ENCODE measurements at places on chromosomes 12 and 14.

GRCh38 chr12:75994069-75994740 lies 37.4 kb downstream of the PHLDA1 start:
- no peak for DNase-seq

DNA sequence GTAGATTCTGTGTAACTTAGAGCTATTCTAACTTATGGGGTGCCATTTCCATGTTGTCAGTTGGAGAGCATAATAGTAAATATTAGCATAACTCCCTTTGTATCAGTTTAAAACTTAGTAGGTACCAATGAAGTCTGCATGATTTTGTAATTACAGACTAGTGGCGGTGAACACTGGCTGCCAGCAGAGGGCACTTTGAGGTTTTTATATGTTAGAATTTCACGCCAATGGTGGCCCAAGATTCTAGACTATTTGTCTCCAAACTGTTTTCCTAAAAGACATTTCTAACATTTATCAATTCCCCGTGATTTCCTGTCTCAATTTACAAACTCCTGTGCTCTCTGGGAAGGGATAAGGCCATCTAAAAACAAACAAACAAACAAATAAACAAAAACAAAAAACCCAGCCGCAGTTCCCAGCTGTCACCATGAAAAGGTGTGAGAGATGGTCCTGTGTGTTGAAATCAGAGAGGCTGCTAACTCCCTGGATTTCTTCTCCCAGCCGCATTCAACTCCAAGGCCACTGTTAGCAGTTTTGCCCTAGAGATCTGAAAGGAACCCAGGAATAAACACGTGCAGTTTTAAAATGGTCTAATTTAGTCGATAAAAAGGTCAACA lies 57.6 kb downstream of the BRMS1L start:
- DNase-seq, result no peak

DNA sequence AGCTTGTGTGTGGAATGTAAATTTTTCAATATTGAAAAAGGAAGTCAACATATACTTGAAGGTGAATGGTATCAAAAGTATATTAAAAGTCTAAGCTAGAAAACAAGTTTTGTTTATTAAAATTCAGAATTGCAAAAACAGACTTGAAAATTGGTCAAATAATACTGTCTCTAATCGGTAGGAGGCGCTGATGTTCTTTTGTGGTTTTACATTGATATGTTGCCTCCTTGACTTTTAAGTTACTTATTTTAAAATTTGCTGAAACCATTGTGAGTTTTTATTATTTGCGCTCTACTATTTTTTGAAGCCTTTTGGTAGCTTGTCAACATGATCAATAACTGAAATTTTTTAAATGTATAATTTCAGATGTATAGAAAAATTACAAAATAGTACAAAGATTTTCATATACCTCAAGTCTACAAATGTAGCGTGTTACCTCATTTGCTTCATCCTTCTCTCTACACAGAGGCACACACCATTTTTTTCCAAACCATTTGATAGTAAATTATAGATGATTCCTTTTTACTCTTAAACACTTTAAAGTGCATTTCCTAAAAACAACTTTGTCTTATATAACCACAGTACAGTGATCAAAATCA lies 6.9 kb downstream of the RTRAF start:
- no peak for DNase-seq

DNA sequence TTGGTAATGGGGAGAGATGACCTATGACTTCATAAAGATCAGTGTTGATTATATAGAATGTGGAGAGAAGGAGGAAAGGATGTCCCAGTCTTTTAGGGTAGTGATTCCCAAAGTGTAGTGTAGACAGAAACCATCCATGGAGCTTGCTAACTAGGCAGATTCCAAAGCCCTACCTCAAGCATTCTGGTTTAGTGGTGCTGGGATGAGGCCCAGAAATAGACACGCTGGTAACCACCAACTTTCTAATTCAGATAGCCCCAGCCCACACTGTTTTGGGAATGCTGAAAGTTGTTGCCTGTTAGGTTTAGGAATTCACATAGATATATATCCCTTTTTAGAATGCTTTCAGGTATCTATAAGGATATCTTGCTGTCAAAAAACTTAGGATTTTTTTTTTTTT lies 69.2 kb downstream of the STAB2 start:
- no peak for DNase-seq

GRCh38 chr12:27946421-27946820 lies 26.1 kb downstream of the PTHLH start:
- no peak for DNase-seq

DNA sequence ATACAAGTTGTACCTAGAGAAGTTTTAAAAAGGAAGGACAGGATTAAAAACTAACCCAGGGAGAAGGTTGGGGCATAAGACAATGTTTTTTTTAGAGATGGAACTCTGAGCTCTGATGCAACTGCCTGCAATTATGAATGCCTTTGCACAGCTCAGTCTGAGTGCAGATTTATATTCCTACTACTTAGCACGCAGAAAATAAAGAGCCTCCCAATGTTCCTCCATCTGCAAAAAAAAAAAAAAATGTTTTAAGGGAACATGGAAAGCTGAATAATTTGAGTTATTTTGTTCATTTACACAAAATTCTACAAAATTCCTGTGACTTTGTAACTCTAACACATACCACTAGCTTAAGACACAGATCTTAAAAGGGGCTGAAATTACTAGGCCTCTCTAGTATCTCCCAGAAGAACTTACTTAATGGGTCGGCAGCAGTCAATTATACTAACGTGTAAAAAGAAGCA lies 15.7 kb downstream of the CLIP1 start:
- no peak for DNase-seq

- no peak for DNase-seq
Observed at GRCh38 chr12:100498141-100498540, 24.5 kb downstream of the NR1H4 start.

DNA sequence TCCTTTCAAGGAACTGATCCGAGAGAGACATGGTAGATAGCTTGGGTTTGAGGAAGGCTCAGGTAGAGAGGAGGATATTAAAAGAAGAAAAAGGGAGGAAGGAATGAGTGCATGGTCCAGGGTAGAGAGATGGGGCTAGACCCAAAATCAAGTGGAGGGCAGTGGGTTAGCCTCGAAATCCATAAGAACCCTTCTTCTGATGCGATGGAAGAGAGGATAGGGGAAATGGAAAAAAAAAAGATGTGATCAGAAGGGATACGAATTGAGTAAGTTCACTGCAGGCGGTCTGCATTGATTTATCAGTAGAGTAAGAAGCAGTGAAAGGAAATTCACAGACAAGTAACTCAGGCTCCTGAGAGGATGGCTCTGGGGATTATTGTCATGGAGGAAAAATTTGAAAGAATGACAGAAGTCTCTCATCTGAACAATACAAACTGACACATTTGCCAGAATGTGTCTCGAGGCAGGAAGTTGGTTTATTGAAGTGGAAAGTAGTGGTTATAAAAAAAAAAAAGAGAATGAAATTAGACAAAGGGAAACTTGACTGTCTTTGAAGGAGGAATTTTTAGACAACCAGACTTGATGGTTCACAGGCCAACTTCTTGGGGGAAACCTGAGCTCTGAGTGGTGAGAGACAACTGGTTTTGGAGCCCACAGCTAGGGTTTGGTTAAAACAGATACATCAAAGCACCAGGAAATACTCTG lies 10.2 kb downstream of the PPFIBP1 start:
- no peak for DNase-seq

- peak; percentile 47 for DNase-seq
Observed at GRCh38 chr14:100067971-100068959, 3.0 kb downstream of the EVL start.

DNA sequence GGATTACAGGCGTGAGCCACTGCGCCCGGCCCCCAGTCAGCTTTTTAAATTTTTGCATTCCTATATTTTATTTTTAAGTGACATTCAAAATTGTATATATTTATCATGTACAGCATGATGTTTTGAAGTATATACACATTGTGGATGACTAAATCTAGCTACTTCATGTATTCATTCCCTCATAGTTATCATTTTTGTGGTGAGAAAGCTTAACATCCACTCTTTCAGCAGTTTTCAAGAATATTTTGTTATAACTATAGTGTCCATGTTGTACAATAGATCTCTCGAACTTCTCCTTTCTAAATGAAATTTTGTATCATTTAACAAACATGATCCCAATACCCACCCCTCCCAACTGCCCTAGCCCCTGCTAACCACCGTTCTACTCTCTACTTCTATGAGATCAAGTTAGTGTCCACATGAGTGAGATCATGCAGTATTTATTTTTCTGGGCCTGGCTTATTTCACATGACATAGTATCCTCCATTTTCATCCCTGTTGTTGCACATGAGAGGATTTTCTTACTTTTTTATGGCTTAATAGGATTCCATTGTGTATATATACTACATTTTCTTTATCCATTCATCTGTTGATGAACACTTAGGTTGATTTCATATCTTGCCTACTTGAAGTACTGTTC lies 8.8 kb upstream of the HEBP1 start:
- no peak for DNase-seq

- no peak for DNase-seq
Observed at GRCh38 chr12:96514328-96514727, 25.0 kb downstream of the CFAP54 start.

DNA sequence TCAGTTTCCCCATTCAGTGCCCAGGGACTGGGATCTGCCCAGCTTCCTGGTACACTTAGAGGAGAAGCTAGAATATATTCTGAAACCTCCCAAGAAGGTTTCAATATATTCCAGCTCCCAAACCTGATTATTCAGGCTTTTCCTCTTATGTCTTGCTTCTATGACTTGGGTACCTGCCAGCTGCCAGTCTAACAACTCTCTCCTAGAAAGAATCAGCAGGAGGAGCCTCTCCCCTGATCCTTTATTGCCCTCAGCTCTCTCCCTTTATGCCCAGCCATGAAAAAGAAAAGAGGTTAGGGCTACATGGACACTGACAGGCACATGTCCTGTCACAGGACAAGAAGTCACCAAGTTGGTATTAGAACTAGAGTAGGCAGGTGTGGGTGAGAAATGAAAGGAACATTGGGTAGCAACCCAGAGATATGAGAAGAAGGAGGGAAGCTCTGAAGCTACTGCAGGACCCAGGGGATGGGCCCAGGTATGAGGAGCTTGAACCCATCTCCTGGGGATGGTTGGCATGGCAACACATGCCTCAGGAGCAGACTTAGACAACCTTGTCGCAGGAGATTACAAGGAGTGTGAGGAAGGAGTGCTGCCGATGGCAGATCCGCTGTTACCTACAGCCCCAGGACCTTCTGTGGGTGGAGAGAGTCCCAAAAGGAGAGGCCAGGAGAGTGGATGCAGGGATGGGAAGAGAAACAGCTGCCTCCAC lies 2.0 kb upstream of the CACNB3 start:
- no peak for DNase-seq

GRCh38 chr12:24933694-24934407 lies 15.1 kb downstream of the BCAT1 start:
- no peak for DNase-seq

GRCh38 chr12:25926536-25926935 lies 31.9 kb upstream of the RASSF8 start:
- DNase-seq, result no peak

DNA sequence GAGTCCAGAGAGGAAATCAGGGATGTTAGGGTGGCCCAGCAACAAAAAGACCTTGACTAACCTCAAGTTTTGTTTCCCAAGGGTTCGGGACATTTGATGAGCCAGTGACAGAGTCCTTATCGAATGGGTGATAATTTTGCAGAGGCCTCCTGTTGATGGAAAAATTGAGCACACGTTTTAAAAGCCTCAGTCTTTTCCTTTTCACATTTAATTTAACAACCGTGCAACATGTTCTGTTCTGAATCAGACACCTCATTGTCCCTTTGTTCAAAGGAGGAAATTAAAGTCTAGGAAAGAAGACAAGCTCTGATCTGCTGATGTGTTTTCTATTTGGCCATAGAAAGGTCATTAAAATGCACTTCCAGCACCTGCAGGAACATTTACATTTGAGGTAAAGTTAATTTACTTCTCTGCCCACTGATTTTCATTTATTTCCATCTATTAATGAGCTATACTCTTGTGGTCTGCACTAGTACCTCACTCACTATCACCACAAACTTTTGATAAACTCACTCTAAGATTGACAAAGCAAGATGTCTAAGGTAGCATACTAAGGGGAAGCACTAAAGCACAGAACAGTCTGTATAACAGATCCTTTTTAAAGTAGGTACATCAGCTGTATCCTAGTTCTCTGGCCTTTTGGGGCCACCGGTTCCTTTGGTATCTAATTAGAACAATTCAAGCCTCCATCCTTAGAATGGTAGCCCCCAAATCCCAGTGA lies 147.0 kb downstream of the RPAP3 start:
- no peak for DNase-seq

- no peak for DNase-seq
Observed at GRCh38 chr14:68759017-68759560, 33.8 kb downstream of the ZFP36L1 start.

DNA sequence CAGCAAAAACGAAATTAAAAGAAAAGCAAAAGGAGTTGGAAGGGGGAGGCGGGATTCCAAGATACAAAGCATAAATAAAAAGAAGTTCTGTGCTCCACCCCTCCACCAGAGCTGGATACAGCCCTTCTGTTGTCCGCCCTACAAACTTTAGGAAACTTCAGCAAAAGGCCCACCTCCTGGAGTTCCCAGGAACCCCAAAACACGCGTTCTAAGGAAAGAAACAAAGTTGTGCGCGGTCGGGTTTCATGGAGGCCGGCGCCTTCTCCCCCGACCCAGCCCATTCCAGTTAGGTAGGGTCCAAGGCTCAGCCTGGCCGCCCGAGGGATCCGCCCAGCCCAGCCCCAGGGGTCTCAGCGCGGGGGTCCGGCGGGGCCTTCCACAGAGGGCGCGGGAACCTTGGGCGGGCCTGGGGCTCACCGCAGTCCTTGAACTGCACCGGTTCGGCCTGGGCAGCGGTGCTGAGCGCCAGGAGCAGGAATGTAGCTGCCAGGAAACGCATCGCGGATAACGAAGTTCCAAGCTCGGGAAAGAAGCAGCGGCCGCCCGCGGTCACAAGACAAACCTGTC lies at the start of gene NPC2:
TSS of gene NPC2 (minus strand) at position 530 of the 567 bp plus-strand sequence. CDS start at position 499, 31 bp downstream.
- DNase-seq, result no peak

DNA sequence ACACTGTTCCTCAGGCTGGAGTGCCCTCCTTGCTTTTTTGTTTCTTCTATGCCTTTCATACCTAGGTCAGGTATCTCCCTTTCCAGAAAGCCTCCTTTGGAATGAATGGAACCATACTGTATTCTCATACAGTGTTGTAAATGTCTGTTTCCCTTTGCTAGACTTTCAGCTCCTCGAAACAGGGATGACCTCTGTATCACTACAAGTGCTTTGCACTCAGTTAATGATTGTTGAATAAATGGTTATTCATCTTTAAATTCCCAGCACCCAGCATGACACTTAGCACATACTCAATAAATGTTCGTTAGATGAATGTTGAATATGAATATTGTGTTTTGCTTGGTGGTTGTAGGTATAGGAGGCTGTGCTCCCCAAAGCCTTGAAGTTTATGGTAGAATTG lies 5.9 kb upstream of the TULP3 start:
- DNase-seq, result no peak

DNA sequence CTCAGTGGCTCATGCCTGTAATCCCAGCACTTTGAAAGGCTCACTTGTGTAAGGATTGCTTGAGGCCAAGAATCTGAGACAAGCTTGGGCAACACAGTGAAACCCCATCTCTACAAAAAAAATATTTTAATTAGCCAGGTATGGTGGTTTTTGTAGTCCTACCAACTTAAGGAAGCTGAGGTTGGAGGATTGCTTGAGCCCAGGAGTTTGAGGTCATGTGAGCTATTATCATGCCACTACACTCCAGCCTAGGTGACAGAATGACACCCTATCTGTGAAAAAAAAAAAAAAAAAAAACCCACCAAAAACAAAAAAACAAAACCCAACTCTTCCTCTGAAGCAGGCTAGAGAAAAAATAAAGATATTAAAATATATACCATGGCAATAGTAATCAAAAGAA lies 41.2 kb downstream of the TMEM116 start:
- no peak for DNase-seq

- no peak for DNase-seq
Observed at GRCh38 chr12:40020261-40020691, 85.6 kb downstream of the SLC2A13 start.
